ENCODE measurements at places on chromosomes 1 and 21.

DNA sequence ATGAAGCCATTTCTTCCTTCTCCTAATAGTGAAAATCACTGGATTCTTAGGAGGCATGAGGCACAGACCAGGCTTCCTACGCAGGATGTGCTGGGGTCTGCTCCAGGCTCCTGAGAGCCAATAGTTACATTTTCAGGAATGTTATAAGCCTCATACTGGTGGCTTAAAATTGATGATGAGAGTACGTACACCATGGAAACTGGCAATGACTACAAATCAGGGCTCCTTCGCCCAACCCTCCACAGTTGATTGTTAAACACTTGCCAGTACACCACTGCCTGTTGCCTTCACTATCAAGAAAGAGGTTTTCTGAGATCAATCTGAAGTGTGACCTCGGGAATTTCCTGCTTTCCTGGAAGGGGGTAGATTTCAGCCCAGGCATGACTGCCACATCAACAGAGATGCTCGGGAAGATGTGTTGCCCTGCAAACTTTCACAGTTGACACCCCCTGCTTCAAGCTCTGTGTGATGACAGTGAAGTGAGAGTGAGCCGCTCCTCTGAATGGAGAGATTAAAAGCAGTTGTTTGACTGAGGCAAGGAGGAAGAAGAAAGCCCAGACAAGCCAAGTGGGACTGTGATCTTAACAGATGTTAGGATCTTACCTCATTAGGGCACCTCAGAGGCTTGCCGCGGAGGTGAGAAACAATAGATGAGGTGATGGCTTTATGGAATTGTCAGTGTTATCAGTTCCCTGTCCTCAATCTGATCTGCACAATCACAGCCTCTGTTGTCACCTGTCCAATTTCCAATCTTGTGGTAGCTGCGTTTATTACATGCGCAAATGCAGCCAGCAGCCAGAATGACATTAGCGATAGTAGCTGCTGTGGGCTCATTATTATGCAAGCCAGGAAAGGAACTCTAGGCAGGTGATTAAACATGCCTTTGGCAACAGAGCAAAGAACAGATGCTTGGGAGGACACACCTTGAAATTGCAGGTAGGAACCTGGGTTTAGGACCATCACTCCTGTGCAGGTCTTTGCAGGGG, 277.3 kb downstream of the KAZN start:
- no peak for DNase-seq

DNA sequence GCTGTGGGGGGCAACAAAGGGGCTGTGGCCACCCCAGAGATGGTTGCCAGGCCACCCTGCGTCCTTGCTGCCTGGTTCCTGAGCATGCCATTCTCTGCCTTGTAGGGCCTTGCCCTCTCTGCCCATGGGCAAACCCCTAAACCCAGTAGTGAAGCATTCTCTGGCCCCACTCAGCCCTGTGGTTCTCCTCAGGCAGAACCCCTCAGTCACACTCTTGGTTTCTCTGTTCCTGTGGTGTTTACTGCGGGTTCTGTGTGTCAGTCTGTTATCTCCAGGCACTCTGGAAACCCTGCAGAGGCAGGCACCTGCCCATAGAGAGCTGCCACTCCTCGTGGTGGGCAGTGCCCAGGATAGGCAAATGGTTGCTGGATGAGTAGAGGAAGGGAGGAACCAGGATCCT, 41.1 kb upstream of the IL19 start:
- DNase-seq: no peak

DNA sequence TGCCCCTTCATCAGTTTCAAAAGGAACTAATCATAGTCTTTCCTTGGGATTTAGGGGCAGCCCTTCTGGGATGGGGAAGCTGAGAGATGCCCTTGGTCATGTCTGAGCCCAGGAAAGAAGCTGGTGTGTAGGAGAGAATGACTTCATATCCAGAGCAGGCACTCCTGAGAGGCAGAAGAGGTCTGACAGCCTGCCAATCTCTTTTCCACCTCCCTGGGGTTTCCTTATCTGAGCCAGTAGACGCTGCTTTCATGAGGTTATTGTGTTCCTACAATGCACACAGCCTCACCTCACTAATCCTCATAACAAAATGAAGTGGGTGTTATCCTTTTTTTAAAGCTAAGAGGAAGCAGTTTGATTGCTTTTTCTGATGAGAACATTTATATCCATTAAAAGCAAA, 14.1 kb downstream of the ROR1 start:
- DNase-seq: no peak

DNA sequence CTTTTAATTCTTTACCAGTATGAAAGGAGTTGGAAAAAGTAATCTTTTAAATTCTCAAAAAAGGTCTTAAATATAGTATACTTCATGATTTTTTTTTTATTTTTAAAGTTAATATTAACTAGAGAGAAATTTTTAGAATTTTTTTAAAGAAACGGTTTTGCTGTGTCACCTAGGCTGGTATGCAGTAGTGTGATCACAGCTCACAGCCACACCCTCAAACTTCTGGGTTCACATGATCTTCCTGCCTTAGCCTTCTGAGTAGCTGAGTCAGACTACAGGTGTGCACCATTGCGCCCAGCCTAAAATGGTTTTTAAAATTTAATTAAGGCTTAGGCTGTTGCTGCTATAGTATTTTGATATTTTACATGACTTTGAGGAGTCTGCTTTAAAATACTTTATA, 52.4 kb downstream of the TLCD4 start:
- no peak for DNase-seq

GRCh38 chr1:93874025-93874651, 4.9 kb downstream of the DNTTIP2 start:
- DNase-seq: no peak

Measured in activated T-cell treated with anti-CD3 and anti-CD28 coated beads, Interleukin-2, amount 50 U/mL, for 1 hour (primary cell).